ENCODE measurements at places on chromosomes 1 and 21.

DNA sequence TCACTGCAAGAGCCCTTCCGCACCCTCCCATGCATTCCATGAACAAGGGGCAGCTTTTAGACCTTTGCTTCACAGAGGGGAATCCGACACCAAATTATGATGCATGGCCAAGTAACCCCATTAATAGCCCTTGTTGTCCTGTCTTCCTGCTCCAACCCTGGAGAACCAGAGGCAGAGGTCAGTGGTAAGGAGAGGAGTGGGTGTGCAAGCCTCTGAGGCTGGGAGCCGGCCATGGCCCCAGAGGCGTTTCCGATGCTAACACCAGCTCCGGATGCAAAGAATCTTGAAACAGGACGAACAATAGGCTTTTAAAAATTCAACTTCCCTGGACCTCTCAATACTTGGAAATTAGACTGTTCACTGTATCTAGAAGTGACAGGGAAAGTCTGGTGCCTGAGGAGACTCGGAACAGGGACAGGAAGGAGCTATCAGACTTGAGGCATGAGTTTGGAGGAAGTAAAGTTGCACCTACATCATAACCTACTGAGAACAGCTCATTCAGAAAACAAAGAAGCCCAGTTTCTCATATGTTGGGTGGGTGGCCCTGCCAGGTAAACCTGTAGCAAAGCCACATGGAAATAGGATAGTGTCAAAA lies 101.2 kb upstream of the ERG start:
- no peak for DNase-seq

- no peak for DNase-seq
These were observed 47.6 kb upstream of the RGS1 start for GRCh38 chr1:192527950-192528349.

GRCh38 chr1:207853372-207853757 lies 57.6 kb downstream of the CD34 start:
- no peak for DNase-seq

GRCh38 chr1:199132006-199132405 lies 493.2 kb downstream of the PTPRC start:
- no peak for DNase-seq

GRCh38 chr21:40284409-40284808 lies 417.2 kb downstream of the PCP4 start:
- no peak for DNase-seq

- no peak for DNase-seq
These were observed 7.3 kb downstream of the FCRLB start for GRCh38 chr1:161728376-161729226.

- no peak for DNase-seq
These were observed 53.6 kb upstream of the DIRAS3 start for GRCh38 chr1:68103884-68104554.

DNA sequence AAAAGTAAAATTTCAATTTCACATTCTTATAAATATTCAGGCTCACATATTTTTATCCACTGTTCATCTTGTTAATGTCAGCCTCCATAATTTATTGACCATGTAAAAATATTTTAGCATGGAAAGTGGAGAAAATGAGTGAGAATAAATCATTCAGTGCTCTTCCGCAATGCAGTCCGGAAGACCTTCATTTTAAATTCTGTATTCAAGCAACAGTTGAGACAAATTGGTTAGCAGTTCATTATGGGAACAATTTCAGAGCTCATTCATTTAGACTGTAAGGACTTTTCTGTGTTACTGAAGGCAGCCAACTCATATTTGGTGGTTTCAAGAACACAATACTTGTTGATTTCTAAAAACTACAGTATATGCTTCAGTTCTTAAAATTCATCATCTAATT lies 97.8 kb downstream of the TYW3 start:
- DNase-seq: no peak

GRCh38 chr1:152220166-152221163 lies 3.5 kb downstream of the HRNR start:
- no peak for DNase-seq

DNA sequence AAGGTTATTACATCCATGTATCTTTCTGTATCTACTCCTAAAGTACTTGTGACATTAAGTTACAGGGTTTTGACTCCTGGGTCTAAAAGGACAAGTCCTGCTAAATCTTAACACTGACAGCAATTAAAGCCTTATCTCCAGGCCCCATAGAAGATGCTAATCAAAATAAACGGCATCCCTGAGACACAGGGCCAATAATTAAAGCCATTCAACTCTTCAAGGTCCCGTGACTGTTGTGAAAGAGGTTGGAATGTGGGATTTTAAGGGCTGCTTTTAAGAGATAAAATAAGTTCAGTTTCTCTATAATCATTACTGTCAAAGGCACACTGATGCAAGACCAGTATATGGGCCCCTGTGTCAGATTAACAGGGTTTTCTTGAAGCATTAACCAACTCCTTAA lies 8.3 kb downstream of the DNAI4 start:
- no peak for DNase-seq

DNA sequence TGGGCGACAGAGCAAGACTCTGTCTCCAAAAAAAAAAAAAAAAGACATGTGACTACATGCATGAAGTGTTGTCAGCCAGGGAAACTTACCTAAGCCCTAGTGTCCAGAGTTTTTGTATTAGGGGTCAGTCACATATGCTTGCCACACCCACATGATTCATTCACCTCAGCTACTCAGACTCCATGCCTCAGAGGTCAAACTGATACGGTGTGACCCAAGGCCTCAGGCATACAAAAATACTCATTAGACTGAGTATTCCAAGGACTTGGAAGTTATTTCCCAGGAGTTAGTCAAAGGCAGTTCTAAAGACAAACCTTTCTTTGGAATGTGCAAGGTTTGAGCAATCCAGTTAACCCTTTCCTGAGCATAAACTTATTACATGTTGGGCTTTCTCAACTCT lies 6.3 kb upstream of the TRIM33 start:
- DNase-seq: no peak

- DNase-seq: no peak
These were observed 5.2 kb upstream of the SH3GLB1 start for GRCh38 chr1:86699186-86699585.

GRCh38 chr1:236403905-236404696 lies 10.0 kb downstream of the EDARADD start:
- DNase-seq: no peak

DNA sequence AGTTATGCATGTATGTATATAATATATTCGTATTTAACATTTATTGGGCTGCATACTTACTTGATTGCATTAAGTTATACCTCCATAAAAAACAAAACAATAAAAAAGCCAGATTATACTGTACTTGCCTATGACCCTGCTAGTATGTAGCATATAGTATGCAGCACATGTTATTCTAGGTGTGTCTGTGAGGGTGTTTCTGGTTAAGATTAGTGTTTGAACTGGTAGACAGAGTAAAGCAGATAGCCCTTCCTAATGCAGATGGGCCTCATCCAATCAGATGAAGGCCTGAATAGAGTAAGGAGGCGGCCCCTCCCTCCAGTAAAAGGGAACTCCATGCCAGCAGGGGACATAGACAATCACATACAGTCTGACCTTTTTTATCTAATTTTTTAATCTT lies 323.3 kb upstream of the USP24 start:
- DNase-seq: no peak

GRCh38 chr1:17123196-17124045 lies 4.2 kb upstream of the PADI2 start:
- no peak for DNase-seq

DNA sequence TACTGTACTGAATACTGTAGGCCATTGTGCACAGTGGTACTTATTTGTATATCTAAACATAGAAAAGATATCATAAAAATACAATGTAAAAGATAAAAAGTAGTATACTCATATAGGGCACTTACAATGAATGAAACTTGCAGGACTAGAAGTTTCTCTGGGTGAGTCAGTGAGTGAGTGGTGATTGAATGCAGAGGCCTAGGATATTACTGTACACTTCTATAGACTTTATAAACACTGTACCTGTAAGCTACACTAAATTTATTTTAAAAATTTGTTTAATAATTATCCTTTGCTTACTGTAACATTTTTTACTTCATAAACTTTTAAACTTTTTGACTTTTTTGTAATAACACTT lies 82.5 kb downstream of the FGGY start:
- DNase-seq: no peak

DNA sequence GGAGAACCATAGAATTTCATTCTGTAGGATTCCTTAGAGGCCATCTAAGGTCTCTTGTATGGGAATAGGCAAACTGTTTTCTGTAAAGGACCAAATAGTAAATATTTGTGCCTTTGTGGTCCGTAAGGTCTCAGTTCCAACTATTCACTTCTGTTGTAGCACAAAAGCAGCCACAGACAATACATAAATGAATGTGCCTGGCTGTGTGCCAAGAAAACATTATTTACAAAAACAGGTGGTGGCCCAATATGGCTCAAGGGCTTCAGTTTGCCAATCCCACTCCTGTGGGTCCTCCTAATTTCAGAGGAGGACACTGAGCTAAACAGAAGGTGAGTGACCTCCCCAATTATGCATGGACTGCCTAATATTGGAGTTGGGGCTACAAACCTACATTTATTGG lies 67.6 kb upstream of the EDEM3 start:
- peak; percentile 67 for DNase-seq

- no peak for DNase-seq
These were observed 121.6 kb upstream of the ADAR start for GRCh38 chr1:154729577-154729976.

GRCh38 chr1:204267191-204267601 lies 53.4 kb upstream of the GOLT1A start:
- no peak for DNase-seq

GRCh38 chr1:221850470-221851187 lies 108.7 kb upstream of the DUSP10 start:
- peak; percentile 15 for DNase-seq

DNA sequence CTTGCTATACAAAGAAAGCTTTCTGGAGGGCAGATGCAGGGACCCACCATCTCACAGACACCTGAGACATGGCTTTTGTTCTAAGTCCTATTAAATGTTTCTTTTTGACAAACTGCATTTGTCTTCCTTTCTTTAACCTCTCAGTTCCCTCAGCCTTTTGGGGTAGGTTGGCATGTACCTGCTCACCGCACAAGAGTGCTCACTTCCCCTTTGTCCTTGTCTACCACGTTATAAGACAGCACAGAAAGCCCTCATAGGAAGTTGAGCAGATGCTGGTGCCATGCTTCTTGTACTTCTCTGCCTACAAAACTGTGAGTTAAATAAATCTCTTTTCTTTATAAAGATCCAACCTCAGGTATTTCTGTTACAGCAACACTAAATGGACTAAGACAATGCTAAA lies 31.9 kb upstream of the RGS21 start:
- DNase-seq: no peak

GRCh38 chr1:20403423-20404145 lies 82.4 kb downstream of the CAMK2N1 start:
- no peak for DNase-seq

DNA sequence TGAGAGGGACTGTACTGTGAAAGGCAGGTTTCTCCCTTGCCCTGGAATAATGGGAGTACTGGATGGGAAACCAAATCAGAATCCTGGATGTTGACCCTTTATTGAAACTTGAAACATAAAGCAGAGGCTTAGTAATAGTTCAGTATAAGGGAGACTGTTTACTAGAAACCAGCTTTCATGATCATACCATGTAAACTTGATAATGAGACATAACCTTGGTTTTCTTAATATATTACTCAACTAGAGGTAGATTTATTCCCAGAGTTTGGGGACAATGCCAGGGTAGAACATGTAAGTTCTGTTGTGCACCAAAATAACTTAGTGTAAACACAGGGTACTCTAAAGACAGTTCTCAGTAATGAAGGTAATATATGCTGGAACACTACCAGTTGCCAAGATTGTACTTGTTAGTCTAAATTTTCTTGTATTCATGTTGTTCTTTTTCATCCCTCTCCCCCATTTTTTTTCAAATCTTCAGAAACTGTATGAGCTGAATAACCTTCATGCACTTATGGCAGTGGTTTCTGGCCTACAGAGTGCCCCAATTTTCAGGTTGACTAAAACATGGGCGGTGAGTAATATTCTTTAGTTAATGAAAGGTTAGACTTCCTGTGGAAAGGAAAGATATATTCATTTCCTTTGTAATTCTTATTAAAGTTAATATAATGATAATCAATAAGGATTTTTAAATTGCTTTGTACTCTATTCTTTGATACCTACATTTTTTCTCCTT lies 49.6 kb downstream of the ANGPTL1 start:
- DNase-seq: no peak

DNA sequence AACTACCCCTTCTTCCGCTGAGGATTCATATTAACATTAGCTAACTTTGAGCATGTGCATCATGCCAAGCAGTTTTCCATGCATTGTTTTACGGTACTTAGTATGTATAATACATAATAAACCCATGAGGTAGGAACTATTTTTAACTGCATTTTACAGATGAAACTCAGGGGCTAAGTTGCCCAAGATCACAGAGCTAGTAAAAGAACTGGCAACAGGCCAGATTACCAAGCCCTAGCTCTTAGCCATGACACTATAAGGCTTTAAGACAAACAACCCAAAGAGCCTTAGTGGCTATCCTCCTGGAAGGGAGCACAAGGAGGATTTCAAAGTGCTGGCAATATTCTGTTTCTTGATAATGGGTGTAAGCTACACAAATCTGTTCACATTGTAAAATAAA lies 6.1 kb downstream of the AK2 start:
- DNase-seq: no peak

GRCh38 chr1:34822202-34822601 lies 29.4 kb downstream of the GJA4 start:
- no peak for DNase-seq

- no peak for DNase-seq
These were observed 85.9 kb upstream of the JUN start for GRCh38 chr1:58869638-58870297.

DNA sequence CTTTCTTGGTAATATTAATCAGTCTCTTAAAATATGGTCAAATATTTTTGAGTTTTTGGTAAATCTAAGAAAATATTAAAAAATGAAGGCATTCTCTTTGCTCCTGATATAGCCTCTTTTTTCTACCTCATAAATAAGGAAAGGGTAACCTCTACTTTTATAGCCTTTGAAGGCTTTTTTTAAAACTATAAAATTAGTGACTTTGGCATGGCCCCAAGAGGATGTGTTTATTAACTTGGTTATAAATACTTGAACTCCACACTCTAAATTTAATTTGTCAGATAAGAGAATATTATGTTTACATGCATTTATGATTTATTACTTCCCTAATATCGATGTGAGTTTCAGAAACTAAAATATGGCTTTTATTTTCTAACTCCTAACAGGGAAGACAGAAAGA lies 60.3 kb downstream of the LMO4 start:
- no peak for DNase-seq

All from NCI-H345 (cell line).